ENCODE measurements at places on chromosomes 16 and 17. TPM values are rescaled to one million over a fixed set of nuclear protein-coding genes. Genes with fewer than 3 reads are reported as not detected.

CTRB2 gene
- total RNA-seq = not detected

STAC2 gene
- total RNA-seq = 1.5 TPM

ANKRD13B gene
- 8.0 TPM for total RNA-seq

CFAP97D1 gene
- not detected for total RNA-seq

PNMT gene
- total RNA-seq = not detected

EVPLL gene
- total RNA-seq = 0.49 TPM

SEPTIN12 gene
- total RNA-seq = not detected

ASIC2 gene
- 0.30 TPM for total RNA-seq

RNF222 gene
- 3.3 TPM for total RNA-seq

CACNG4 gene
- 2.0 TPM for total RNA-seq

KRTAP9-2 gene
- 6.3 TPM for total RNA-seq

TXNL4B gene
- total RNA-seq = 9.3 TPM

SPAG5 gene
- total RNA-seq = 18.2 TPM

SEC14L5 gene
- total RNA-seq = 0.49 TPM

ODAD4 gene
- 0.89 TPM for total RNA-seq
